ENCODE measurements at places on chromosomes 2 and 18.

DNA sequence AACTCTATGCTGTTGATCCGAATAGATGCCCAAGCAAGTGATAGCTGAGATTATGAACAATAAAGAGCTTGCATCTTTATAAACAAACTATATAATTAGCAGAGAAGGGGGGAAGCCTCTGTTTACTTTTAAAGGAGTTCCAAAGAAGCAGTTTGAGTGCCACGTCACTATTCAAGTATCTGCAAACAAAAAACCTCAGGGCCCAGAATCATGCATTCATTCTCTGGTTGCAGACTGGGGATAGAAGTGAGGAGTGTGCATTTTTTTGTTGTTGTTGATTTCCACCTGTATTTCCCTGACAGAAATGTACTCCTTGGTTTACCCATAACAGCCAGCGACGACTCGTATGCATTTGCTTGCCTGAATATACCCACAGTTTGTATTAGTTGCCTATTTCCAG is 264.3 kb downstream of the PTGR3 start:
- DNase-seq = no peak

DNA sequence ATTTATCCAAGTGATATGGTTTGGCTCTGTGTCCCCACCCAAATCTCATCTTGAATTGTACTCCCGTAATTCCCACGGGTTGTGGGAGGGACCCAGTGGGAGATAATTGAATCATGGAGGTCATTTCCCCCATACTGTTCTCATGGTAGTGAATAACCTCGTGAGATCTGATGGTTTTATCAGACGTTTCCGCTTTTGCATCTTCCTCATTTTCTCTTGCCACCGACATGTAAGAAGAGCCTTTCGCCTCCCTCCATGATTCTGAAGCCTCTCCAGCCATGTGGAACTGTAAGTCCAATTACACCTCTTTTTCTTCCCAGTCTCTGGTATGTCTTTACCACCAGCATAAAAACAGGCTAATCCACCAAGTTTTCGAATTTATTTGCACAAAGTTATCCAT is 20.3 kb upstream of the CHST10 start:
- DNase-seq = no peak

- no peak for DNase-seq
Observed at GRCh38 chr2:104250635-104251034, 603.3 kb upstream of the POU3F3 start.

DNA sequence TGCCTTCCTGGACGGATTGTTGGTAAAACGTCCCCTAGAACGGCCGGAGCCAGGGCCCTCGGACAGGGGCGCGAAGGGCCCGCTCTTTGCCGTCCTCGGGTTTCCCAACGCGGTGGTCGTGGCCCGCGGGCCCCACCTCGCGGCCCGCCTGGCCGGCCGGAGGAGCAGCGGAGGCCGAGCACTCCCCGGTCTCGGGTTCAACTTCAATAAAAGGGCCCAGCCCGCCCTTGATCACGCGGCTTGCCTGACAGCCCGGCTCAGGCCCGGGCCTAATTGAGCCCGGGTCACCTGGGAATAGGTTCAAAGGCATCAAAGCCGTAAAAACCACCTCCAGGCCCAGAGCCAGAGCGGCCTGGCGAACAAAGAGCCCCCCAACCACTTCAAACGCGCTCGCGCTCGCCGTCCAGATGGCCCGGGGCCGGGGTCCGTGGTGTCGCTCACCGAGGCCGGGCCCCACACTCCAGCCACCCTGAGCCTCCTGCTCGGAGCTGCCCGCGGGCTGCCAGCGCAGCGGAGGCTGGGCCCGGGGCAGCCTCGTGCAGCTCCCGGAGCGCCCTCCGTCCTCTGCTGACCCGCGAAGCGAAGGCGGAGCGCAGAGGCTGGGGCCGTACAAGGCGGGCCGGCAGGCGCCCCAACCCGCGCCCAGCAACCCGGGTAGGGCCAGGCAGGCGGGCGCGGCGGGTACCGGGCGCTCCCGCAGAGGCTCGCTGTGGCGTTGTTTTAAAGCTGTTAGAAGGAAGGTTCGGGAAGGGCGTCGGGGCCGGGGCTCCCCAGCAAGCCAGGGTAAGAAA is 1.1 kb upstream of the TWIST2 start:
- DNase-seq = no peak

GRCh38 chr2:215189393-215189792 is 51.0 kb upstream of the ABCA12 start:
- DNase-seq = no peak

GRCh38 chr2:9445089-9445488 is 21.6 kb downstream of the CPSF3 start:
- no peak for DNase-seq

- no peak for DNase-seq
Observed at GRCh38 chr2:18110222-18110621, 231.8 kb downstream of the KCNS3 start.

Measured in NCI-H1436 treated with DMSO at 0.1 percent for 48 hours (cell line).